ENCODE measurements at places on chromosomes 2 and 18. TPM values are rescaled to one million over a fixed set of nuclear protein-coding genes. Genes with fewer than 3 reads are reported as not detected.

DNA sequence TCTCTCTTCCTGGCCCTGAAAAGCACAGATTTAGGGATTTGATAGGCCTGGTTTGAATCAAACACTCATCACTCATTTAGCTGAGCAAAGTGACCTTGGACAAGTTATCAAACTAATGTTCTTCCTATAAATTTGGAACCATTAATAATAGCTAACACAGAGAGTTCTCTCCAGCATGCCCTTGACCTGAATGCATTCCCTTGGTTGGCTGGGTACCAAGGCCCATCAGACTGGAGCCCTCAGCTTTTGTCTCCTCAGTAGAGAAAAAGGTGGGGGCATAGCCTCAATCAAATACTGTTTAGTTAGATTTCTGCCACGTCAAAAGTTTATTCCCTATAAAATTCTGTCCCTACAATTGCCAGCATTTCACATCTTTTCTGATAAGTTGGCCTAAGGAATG lies 13.8 kb upstream of the MRPL19 start:
- DNase-seq = no peak

DNA sequence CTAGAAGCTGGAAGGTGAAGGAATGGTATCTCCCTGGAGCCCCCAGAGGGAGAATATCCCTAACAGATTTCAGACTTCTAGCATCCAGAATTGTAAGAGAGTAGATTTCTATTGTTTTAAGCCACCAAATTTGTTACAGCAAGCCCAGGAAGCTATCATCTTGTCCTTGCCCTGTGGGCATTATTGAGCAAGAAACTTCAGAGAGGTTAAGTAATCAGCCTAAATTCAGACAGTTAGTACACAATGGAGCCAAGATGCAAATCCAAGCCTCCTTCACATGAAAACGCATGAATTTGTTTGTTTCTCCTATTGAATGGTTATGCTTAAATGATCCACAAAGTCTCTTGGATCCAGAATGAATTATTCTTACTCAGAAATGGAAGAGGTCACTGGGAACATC lies 55.2 kb upstream of the TRIB2 start:
- no peak for DNase-seq

- DNase-seq = no peak
These were observed 102.3 kb upstream of the RFX8 start for GRCh38 chr2:101577173-101577572.

- DNase-seq = no peak
These were observed 323.2 kb upstream of the TFPI start for GRCh38 chr2:187877391-187877790.

- no peak for DNase-seq
These were observed 142.3 kb upstream of the ITGA6 start for GRCh38 chr2:172285010-172285621.

DNA sequence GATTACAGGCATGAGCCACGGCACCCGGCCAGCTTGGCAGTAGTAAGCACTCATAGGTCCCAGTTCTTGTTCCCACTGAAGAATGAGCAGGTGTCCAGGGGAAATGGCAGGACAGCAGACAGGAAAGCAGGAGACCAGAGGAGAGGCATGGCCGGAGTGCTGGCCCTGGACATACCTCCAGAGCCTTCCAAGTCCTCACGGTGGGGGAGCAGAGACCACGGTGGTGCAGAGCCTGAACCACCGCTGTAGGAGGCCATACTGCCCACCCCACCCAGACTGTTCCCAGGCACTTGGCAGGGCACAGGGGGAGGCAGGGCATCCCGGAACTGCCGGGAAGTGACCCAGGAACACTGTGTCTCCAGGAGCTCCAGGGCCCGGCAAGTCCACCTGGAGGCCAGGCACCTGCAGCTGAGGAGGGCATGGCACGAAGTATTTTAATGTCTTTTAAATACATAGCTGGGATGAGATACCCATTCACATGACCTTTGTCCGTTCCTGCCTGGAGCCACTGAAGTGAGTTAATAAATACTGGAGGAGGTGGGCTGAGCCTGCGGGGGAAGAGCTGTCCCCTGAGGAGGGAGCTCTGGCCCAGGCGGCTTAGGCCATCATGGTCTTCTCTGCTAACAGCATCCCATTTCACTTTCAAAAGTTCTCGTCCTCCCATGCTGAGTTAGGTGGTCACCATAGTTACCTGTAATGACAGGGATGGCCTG lies 49.7 kb upstream of the TFCP2L1 start:
- no peak for DNase-seq

GRCh38 chr2:39511219-39511604 lies 74.1 kb upstream of the MAP4K3 start:
- no peak for DNase-seq

Gene IRS1
- total RNA-seq = 33.8 TPM

Gene NTSR2
- not detected for total RNA-seq

Gene BMP10
- total RNA-seq = not detected

Gene ADAM23
- total RNA-seq = 9.4 TPM
